Pulmonary artery endothelial cell (primary cell): ENCODE measurements at places on chromosomes 13 and 19. TPM values are rescaled to one million over a fixed set of nuclear protein-coding genes. Genes with fewer than 3 reads are reported as not detected.

CPB2 gene
- total RNA-seq = not detected in 2 replicates

ANGPTL8 gene
- total RNA-seq = not detected in 2 replicates

CYP2S1 gene
- under 0.01 and 0.32 TPM in 2 replicates for total RNA-seq

ZNF628 gene
- total RNA-seq = 0.99 and 1.1 TPM in 2 replicates

MAP3K10 gene
- 5.5 and 7.0 TPM in 2 replicates for total RNA-seq

RFPL4A gene
- total RNA-seq = 0.11 and 0.13 TPM in 2 replicates

ZNF540 gene
- total RNA-seq = 0.13 and 0.42 TPM in 2 replicates

OR2Z1 gene
- not detected in 2 replicates for total RNA-seq

CNMD gene
- total RNA-seq = not detected in 2 replicates

SELENOW gene
- 212 and 296 TPM in 2 replicates for total RNA-seq

PNMA8B gene
- 0.07 and 0.11 TPM in 2 replicates for total RNA-seq

ARRDC5 gene
- total RNA-seq = not detected in 2 replicates

POU2F2 gene
- total RNA-seq = 0.26 and 0.49 TPM in 2 replicates

MATK gene
- under 0.01 TPM in 1 of 2 replicates, not detected in the other for total RNA-seq

C19orf33 gene
- 27.9 and 33.4 TPM in 2 replicates for total RNA-seq

SRRM5 gene
- total RNA-seq = 0.04 TPM in 1 of 2 replicates, not detected in the other

ZNF177 gene
- 0.40 and 1.4 TPM in 2 replicates for total RNA-seq

PCDH9 gene
- total RNA-seq = 2.3 and 2.9 TPM in 2 replicates

TNPO2 gene
- total RNA-seq = 23.9 and 31.4 TPM in 2 replicates

EXOC3L2 gene
- total RNA-seq = 0.63 and 1.6 TPM in 2 replicates

IQCN gene
- 0.07 TPM in 1 of 2 replicates, not detected in the other for total RNA-seq

KLF12 gene
- total RNA-seq = 8.2 and 9.1 TPM in 2 replicates

CA11 gene
- 2.3 and 3.2 TPM in 2 replicates for total RNA-seq

SLC25A15 gene
- total RNA-seq = 28.8 and 31.9 TPM in 2 replicates

ATP8A2 gene
- total RNA-seq = 0.07 and 0.11 TPM in 2 replicates
